Body of pancreas (tissue), 4 donors: ENCODE measurements at places on chromosomes 5 and 9. TPM values are rescaled to one million over a fixed set of nuclear protein-coding genes. Genes with fewer than 3 reads are reported as not detected.

WWC1 gene
- total RNA-seq, result 49.4 TPM

PCDHB9 gene
- total RNA-seq, result 0.78 TPM

ADRB2 gene
- 4.6 TPM for total RNA-seq

OR1Q1 gene
- total RNA-seq, result not detected

SLC34A1 gene
- total RNA-seq, result not detected

PCDHAC2 gene
- total RNA-seq, result 2.3 TPM

EXOSC2 gene
- total RNA-seq, result 17.1 TPM

LCP2 gene
- total RNA-seq, result 1.6 TPM

PTBP3 gene
- total RNA-seq, result 30.4 TPM

TIFAB gene
- total RNA-seq, result not detected

PRSS3 gene
- 526 TPM for total RNA-seq

ZNF462 gene
- 4.7 TPM for total RNA-seq

PPP2CA gene
- 45.9 TPM for total RNA-seq

TPPP gene
- total RNA-seq, result 2.6 TPM

PCDHA1 gene
- total RNA-seq, result not detected

ANXA2R gene
- total RNA-seq, result 0.99 TPM

CDH9 gene
- not detected for total RNA-seq

PITX1 gene
- total RNA-seq, result not detected

IFNK gene
- total RNA-seq, result not detected
